ENCODE measurements at places on chromosomes 11 and 22.

DNA sequence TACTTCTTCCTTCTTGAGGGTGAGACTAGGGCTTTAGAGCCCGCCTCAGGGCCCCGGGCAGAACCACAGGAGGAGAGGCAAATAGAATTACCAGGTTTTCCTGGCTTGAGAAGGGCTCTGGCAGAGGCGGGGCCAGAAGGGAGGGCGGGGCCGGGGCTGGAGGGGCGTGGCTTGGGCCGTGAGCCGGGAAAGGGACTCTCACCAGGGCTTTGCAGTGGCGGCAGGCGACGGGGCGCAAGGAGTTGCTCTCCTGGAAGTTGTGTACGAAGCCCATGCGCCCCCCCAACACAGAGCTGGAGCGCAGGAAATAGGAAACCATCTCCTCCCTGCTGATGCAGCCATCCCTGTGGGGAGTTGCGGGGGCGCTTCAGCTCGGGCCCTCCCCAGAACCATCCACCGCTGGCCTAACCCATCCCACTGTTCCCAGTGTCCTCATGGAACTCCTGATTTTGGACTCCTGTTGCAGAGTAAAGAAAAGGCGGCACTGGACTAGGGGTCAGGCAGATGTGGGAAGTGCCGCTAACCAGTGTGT, 6.9 kb upstream of the NRXN2 start:
- no peak for DNase-seq

- DNase-seq: no peak
These were observed 4.1 kb downstream of the PRG2 start for GRCh38 chr11:57386178-57386940.

- DNase-seq: no peak
These were observed 5.6 kb upstream of the UCP2 start for GRCh38 chr11:73988227-73988626.

DNA sequence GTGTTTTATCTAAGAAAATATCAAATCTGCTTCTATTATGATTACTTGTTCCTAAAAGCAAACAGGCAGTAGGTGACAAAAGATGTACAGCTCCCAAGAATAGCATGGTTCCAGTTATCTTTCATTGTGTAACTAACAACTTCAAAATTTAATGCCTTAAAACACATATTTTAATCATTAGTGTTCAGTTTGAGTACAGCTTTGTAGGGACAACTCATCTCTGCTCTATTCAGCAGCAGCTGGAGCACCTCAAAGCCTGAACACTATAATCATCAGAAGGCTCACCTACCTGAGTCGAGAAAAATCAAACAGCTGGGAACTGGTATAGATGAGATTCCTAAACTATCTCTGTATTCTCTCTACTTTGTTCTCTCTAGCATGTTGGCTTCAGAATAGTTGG, 24.3 kb upstream of the OR5B12 start:
- DNase-seq: no peak

- no peak for DNase-seq
These were observed 13.5 kb downstream of the MYEOV start for GRCh38 chr11:69307421-69307820.

DNA sequence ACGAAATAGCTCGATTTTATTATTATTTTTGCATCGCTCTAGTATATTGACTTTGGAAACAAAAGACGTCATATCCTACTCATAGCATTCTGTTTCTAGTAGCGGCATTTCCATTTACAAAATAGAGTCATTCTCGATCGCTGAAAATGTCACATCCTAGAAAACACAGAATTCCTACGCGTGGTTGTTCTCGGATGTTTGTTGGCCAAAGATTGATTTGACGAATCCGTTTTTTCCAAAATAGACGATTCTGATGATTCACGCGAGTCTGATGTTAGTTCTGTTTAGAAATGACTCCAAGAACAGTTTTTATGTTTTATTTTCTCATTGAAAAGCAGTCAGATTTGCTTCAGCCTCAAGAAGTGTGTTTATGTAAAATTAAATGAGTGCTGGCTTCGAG, 47.6 kb downstream of the SMIM38 start:
- DNase-seq: no peak

- DNase-seq: no peak
These were observed 1086.3 kb downstream of the FAM181B start for GRCh38 chr11:81647374-81647773.

DNA sequence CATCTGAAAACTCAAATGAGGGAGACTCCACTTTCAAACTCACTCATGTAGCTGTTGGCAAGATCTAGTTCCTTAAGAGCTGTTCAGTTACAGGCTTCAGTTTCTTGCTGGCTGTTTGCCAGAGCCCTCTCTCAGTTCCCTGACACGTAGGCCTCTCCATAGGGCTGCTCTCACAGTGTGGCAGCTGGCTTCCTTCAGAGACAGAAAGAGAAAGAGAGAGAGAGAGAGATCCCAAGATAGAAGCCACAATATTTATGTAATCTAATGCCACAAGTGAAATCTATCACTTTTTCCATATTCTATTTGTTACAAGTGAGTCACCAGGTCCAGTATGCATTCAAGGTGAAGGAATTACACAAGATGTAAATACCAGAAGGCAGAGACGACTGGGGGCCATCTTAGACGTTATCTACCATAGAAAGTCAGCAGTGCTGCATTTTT, 168.8 kb downstream of the RCN1 start:
- peak; percentile 54 for DNase-seq

- DNase-seq: no peak
These were observed 23.8 kb downstream of the MYBPC3 start for GRCh38 chr11:47328449-47329390.

DNA sequence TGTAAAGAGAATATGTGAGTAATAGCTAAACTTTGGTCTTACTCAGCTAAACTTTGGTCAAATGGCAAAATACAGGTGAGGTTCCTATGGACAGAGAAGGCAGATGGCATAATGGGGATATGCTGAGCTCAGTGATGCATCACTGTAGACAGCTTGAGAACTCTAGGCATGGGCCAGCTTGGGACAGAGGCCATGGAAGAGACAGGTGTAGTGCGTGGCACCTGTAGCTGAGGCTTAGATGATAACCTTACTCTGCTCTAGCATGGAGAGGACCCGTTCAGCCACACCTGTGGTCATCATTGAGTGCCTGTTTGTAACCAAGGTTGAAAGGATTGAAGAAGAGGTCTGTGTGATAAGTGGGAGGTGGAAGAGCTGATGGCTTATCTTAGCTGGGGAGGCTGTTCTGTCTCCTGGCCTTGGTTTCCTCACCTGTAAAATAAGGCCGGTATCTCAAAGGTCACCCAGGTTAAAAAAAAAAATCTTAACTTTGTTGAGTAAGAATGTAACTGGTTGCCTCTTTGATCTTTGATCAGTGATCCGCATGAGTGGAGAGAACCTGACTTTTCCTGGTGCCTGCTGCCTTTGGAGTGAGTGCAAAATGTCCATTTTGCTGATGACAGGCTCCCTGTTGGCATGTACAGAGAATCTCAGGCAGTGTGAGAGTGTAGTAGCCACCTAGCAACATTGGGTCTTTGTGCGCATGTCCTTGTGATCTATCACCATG, 48.6 kb downstream of the ZNRF3 start:
- DNase-seq: no peak

DNA sequence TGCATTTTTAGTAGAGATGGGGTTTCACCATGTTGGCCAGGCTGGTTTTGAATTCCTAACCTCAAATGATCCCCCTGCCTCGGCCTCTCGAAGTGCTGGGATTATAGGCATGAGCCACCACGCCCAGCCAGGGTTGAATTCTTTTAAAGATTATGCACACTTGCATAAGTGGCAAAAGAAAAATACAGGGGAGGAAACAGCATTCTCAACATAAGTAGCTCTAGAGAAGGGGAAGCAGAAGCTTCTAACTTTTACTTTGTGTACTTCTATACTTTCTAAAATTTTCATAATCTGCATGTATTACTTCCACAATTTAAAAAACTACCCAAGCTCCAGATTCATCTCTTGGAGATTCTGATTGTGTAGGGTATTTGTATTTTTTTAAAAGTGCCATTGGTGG, 108.0 kb downstream of the SLC1A2 start:
- no peak for DNase-seq

GRCh38 chr11:75147875-75148263, 3.0 kb upstream of the SLCO2B1 start:
- no peak for DNase-seq

DNA sequence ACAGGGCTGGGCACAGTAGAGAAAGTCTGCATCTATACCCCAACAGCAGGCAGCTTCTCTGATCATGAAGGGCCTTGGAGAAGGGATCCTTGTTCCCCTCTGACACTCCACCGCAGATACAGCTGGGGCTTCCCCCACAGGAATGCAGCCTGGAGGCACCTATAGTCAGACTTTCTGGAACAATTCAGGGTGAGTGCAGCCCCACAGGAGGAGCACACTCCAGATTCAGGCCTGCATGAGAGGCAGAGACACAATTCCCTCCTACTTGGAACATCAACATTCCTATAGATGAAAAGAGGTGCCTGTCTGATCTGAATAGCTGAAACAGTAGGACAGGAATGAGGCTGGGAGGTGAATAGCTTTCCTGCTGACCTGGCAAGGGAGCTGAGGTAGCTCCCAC, 1298.0 kb upstream of the CNTN5 start:
- no peak for DNase-seq

- DNase-seq: no peak
These were observed 10.7 kb downstream of the B3GNT6 start for GRCh38 chr11:77044886-77045285.

DNA sequence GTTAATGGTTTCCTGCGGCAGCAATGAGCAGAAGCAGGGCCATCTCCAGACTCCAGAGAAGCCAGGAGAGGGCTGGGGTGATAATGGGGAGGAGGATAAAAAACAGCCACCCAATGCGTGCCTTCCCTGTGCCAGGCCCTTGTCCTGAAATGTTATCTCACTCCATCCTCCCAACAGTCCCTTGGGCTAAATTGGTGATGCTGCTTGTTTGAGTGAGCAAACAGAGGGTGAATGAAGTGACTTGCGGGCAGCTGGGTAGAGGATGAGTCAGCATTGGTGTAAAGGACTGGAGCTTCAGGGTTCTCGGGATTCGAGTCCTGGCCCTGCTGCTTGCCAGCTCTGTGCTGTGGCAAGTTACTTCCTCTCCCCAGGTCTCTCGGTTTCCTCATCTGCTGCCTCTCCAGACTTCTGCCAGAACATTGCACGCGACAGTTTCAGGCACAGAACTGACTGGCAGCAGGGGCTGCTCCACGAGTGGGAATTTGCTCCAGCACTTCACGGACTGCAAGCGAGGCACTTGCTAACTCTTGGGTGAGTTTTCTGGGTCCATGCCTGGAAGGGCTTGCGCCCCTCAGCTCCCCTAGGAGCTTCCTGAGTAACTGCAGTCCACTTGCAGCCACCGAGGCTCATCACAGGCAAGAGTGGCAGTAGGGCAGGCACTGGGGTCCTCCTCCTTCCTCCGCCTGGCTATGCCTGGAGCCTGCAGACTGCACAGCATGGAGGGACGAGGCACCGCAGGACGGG, at the start of gene P2RY6:
Gene P2RY6, plus strand, starts transcription at position 403 of the 744 bp plus-strand sequence. CDS start 24,181 bp downstream, outside the sequence.
- DNase-seq: peak; percentile 42

DNA sequence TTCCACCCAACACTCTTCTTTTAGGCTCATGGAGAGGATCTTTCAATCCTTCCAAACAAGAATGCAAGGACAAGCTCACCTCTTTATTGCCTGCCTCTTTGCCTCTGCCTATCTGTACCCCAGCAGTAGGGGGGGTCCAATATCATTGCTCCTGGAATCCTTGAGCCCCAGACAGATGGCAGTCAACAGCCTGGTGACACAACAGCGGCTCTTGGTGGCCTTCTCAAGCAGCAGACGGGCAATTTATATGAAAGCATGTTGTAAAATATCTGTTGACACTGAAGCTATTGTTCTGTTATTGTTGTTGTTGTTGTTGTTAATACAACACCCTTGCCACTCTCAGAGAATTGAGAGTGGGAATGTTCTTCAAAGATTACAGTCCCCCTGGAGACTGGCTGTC, 480.0 kb upstream of the CADM1 start:
- DNase-seq: no peak

DNA sequence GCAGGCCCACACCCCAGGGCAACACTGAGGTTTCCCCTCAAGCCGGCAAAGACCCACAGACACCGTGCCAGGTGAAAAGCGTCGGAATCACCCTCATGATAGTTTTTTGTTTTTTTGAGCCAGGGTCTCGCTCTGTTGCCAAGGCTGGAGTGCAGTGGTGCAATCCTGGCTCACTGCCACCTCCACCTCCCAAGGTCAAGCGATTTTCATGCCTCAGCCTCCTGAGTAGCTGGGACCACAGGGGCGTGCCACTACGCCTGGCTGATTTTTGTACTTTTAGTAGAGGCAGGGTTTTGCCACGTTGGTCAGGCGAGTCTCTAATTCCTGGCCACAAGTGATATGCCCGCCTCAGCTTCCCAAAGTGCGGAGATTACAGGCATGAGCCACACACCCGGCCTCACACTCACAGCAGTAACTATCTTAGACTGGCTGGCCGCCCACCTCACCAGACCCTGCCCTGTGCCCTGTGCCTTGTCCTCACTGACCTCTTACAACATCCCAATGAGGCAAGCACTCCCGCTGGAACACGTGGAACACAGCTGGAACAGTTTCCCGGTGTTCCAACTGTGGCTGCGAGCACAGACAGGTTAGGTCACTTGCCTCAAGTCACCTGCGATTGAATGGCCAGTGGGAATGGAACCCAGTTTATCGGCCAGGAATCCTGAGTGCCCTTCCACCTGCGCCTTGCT, 21.1 kb downstream of the LRRC10B start:
- no peak for DNase-seq

- DNase-seq: peak; percentile 40
These were observed 186.2 kb downstream of the SPON1 start for GRCh38 chr11:14148653-14149273.

DNA sequence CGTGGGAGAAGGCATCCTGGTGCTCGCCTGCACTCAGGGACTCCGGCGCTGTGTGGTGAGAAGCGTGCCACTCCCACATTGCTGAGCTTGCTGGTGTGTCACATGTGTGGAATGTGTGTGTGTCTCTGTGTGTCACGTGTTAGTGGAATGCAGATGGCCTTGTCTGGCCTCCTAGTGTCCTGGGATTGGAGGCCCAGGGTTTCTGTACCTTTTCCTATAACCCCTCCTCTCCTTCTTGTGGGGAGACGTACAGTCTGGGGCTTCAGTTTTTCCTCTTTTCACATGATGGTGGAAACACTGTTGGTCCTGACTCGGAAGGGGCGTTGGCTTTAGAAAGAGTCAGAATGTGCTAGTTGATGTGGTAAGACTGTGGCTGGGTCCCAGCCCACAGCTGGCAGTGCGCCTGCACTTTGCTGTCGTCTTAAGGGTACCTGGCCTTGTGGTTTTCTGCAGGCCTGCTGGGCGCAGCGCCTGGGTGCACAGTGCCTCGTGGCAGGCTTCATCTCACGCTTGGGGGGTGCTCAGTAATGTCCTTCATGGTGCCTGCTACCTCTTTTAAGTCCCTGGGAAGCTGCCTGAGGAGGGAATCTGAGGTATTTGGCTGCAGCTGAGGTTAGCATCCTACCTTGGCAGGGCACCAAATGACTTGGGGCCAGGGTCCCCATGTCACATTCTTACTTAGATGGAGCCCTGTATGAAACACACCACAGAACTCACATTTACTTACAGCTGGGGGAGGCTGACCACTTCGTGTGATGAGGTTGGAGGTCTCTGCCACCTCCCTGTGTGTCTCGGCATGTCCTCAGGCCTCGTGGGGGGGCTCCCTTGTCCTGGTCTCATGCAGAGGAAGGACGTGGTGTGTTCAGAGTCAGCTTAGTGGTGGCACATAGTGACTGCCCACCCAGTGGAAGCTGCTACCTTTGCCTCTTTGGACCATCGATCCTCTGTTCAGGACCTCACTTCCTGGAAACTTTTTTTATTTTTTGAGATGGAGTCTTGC, 61.9 kb downstream of the MED15 start:
- peak; percentile 98 for DNase-seq
